LNCaP clone FGC (cell line): ENCODE measurements at places on chromosomes 5 and 9.
A peak's percentile ranks its signal among the peaks of the same experiment; 100 is the strongest.

GRCh38 chr5:77518304-77518703 is 26.2 kb upstream of the WDR41 start:
- peak; percentile 11 for DNase-seq

DNA sequence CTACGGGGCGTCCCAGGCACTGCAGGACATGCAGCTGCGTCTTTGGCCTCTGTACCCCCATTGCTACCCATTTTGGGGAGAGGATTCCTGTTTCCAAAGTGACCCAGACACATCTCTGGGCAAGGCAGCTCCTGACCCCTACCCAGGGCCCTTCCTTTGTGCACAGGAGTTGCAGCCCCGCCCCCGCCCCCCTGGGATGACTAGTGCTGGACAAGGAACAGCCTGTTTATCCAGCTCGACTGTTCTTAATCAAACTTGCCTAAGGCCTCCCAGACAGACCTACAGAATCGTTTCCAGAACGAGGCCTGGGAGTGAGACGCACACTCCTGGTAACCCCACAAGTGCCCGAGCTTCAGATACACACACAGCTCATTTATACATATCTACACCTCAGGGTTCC is 13.2 kb downstream of the DIPK1B start:
- peak; percentile 45 for DNase-seq

DNA sequence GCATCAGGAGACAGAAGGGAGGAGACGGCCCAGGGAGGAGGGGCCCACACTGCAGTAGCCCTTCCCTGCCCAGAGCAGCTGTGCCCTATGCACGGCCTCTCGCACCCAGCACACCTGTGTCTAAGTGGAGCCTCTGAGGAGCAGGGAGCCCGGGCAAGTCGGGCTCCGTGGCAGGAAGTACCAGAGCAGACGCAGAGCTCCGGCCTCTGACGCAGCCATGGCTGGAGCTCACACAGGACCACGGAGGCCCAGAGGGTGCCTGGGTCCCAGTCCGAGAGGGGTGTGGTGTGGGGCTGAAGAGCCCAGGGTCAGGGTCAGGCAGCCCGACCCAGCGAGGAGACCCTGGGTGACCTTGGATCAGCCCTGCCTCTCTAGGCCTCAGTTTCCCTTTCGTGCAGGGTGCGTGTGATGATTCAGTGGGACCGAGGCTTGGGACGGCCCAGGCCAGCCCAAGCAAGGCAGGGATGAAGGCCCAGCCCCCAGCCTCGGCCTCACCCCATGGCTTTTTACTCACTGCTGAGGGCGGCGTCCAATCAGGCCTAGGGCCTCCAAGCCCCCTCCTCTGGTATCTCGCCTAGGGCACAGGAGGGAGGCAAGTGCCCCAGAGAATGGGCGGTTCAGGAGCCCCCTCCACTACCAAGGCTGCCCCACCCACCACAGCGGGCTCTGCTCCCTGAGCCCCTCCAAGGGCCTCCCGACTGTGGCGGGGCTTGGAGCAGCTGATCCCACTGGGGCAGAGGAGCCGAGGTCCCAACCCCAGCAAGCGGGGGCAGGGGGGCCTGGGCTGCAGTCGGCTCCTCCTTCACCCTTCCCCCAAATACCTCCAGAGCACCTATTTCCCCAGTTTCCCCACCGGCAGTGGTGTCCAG is 4.3 kb upstream of the AGPAT2 start:
- DNase-seq: no peak

DNA sequence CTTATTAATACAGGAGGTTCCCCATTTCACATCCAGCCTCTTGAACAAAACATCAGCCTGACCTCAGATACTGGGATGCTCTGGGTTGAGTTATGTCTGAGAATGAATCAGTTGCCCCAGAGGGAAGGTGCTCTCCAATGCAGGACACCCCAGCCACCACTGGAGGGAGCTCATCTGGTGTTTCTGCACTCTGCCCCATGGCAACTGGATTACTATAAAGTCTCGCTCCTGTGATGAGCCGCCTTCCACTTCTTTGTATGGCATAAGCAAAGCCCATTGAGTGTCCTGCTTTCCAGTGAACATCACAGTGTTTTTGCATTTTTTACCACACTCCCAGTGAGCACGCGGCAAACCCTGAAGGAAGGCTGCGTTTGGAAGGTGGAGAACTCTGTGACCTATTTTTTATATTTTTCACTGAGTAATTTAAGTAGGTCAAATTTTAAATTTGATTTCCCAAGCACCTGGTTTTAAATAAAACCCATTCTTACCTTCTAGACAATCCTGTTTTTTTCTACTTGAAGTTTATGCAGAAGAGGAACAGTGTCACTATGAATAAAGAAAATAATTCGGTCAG is 176.9 kb upstream of the WWC1 start:
- DNase-seq: peak; percentile 28

DNA sequence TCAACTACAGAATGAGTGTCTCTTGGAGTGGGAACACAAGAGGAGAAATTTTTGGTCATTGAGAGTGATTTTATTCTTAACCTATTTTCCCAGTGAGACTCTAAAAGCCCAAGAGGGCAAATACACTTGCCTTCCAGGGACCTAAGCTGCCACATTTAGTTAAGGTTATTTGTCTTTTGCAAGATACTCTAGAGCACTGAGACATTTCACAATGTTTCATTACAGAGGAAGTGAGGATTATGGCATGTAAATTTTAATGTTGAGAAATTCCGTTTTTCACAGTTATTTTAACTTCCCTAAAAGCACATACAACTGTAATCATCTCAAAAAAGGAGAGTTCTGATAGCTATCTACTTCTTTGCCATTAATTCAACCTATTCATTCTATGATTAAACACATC is 38.7 kb upstream of the RAB3C start:
- no peak for DNase-seq

GRCh38 chr5:17916446-17916845 is 282.2 kb downstream of the TAF11L14 start:
- no peak for DNase-seq

DNA sequence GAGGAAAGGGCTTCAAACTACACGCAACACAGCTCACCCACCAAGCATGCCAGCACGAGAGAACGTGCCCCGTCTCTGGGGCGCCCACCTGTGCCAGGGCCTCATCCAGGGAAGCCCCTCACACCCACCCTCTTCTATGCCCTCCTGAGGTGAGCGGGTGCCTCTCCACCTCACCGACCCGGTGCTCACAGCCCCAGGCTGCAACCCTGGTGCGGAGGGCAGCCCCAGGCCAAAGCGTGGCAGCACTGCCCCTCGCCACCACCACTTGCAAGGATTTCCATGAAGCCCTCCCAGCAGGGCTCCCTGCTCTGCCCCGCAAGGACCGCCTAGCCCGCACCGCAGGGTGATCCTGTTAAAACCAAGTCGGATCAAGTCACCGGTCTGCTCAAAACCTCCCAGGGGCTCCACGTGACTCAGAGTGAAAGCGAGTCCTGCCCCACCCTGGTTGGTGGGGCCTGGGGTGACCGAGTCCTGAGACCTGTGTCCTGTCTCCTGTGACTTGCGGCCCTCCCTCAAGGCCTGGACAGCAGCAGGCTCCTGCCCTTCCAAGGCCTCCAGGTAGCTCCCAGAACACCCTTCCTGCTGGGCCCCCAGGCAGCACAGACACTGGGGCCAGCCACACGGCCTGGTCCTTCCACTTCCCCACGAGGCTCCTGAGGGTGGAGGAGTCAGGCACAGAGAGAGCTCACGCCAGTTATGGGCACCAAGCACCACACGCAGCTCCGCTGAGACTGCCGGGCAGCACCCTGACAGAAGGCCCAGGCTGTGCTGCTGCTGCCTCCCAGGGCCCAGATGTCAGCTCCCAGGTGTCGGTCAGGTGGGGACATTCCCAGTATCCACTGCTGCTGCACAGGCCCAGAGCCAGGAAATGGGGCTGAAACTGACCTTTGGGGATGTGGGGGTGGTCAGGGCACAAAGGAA is 12.7 kb downstream of the BRD3 start:
- DNase-seq: no peak

DNA sequence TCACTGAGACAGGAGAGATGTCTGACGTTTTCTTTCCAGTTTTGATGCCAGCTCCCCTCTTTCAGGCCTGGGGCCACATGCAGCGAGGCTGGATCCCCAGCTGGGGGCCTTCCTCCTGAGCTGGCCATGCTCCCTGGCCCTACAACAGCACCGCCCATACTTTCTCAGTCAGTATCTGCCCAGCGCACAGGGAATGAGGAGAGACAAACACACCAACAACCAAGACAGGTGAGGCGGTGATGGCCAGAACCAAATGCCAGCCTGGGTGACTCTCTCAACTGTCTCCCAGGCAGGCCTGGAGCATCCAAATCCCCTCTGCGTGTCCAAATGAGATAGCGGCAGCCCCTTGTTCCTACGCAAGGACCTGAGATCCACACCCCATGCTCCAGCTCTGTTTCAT is 109.6 kb downstream of the ROR2 start:
- no peak for DNase-seq

DNA sequence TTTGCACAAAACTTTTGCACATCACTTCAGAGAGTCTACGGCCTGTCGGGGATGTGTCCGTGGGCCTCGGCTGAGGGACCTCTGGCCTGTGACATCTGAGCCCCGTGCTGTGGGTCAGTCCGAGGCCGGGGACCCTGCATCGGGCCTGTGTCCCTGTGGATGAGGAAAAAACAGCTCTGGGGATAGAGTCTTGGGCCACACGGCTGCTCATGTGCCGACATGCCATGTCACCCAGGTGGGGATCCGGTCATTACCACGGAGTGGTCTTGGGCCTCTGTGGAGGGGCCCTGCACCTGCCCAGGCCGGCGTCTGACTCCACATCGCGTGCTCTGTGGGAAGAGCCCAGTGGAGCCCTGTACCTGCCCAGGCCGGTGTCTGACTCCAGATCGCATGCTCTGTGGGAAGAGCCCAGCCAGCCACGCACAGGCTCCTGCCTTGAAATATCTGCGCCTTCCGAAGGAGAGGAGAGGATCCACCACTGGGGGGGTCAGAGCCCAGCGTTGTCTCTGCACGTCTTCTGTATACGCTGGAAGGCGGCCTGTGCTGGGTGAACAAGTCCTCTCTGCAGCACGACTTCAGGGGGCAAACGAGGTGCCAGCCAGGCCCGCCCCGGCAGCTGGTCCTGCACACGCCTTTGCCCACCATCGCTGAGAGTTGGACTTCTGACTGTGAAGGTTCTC is 27.5 kb upstream of the IRX4 start:
- DNase-seq: no peak

GRCh38 chr9:99486684-99487083 is 264.6 kb downstream of the SEC61B start:
- DNase-seq: no peak

GRCh38 chr5:132408456-132408855 is 38.9 kb downstream of the SLC22A5 start:
- DNase-seq: no peak

- DNase-seq: no peak
Observed at GRCh38 chr9:81526587-81526986, 162.8 kb downstream of the TLE1 start.

- no peak for DNase-seq
Observed at GRCh38 chr5:6135977-6136376, 242.4 kb downstream of the MED10 start.

GRCh38 chr9:105246656-105247173 is 2.3 kb downstream of the SLC44A1 start:
- no peak for DNase-seq

GRCh38 chr5:5615569-5615968 is 193.1 kb downstream of the ICE1 start:
- DNase-seq: peak; percentile 59

DNA sequence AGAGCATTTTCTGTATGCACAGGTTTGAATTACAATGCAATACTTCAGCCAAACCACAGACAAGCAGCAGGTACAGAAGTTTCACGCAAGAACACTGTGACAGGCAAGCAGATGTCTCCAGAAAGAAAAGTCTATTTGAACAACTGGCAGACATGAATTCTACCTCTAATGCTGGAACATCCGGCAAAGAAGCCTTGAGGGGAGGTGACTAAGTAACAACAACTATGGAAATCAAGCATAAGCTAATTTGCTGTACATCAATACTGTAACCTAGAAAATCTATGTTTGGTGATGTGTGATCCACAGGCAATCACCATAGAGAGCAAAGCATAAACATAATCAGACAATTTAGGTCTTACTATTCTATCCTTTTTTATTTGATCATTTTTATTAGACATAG is 65.5 kb downstream of the PLK2 start:
- DNase-seq: no peak

- DNase-seq: no peak
Observed at GRCh38 chr5:65247594-65247993, 234.1 kb downstream of the ADAMTS6 start.

- DNase-seq: no peak
Observed at GRCh38 chr9:98494852-98495251, 213.9 kb downstream of the GABBR2 start.

DNA sequence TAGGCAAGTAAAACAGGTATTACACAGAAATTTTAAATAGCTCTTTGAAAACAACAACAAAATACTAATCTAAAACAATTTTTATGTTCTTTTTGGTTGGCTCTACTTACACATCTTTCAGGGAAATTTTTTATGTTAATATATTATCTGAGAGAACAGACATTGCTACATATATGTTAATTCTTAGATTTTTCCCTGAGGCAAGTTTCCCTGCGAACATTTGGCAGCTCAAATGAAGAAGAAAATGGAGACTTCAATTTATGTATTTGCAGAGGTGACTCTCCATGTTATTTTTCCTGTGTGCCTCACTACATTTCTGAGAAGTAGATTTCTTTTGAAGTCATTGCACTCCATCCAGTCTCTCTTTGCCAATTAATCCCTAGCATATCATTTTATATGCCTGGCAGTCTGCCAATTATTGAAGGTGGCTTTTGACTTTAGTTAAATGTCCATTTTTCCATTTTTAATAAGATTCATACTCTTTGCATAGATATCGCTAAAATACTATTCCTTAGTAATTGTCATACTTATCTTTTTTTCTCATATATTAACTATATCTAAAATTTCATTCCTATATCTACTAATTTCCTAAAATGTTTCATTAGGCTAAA is 908.2 kb upstream of the CDH10 start:
- no peak for DNase-seq

- DNase-seq: no peak
Observed at GRCh38 chr5:84622461-84622860, 237.8 kb upstream of the EDIL3 start.

GRCh38 chr5:54620141-54620933 is 102.8 kb downstream of the SNX18 start:
- DNase-seq: no peak
